Transverse colon (tissue), 4 donors: ENCODE measurements at places on chromosomes 5 and 9. TPM values are rescaled to one million over a fixed set of nuclear protein-coding genes. Genes with fewer than 3 reads are reported as not detected.

DNA sequence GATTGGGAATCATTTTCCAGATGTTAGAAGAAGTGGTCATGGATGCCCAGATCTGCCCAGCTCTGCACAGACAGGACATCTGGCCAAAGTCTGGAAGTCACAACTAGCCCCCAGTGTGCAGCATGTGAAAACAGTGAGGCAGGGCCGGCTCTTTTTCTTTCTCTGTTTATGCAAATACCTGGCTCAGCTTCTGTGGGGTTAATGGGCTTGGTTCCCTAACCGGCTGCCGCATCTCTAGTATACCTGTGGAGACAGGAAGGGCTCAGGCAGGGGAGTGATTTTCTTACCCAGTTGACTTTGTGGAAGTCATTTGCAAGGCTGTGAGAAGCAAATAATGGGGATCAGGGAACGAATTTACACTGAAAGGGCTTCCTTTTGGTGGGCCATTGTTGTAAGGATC, 254.8 kb upstream of the PANK3 start:
- no peak for DNase-seq

DNA sequence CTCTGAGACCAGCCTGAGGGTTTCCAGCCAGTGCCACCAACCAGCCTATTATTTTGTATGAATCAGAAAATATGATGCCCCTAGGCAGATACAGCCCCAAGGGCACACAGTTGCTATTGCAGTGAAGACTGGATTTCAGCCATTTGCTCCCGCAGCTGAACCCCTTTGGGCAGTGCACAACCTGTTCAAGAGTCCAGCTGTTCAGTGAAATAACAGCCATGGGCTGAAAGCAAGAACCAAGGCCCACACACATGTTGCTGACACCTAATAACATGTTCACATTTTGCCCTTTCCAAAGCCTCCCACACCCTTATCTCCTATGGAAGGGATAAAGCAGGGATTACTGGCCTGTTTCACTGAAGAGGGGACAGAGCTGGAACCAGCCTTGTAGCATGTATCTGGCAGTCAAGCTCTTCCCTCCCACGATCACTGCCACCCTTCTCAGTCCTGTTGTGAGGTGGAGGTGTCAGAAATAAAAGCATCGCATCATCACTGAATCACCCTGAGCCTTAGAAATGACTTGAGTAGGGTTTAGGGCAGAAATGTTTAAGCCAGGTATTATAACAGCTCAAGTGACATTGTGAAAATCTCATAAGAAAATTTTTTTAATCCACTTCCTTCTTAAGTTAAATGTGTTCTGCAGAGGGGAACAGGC, 137.1 kb upstream of the FSTL4 start:
- DNase-seq: no peak

DNA sequence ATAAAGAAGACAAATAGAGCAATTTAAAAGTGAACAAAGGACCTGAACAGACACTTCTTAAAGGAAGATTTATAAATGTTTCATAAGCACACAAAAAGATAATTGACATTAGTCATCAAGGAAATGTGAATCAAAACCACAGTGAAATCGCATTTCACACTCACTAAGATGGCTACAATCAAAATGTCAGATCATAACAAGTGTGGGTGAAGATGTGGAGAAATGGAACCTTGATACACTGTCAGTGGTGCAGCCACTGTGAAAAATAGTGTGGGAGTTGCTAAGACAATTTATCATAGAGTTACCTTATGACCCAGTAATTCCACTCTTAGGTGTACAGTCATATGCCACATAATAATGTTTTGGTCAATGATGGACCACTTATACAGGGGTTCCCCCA, 54.5 kb upstream of the HTR4 start:
- DNase-seq: no peak

- no peak for DNase-seq
These were observed 8.3 kb downstream of the UBE2D2 start for GRCh38 chr5:139569270-139569955.

GRCh38 chr9:87406543-87407166, 91.0 kb upstream of the DAPK1 start:
- DNase-seq: no peak

- DNase-seq: no peak
These were observed 303.5 kb downstream of the IRX1 start for GRCh38 chr5:3899093-3899492.

DNA sequence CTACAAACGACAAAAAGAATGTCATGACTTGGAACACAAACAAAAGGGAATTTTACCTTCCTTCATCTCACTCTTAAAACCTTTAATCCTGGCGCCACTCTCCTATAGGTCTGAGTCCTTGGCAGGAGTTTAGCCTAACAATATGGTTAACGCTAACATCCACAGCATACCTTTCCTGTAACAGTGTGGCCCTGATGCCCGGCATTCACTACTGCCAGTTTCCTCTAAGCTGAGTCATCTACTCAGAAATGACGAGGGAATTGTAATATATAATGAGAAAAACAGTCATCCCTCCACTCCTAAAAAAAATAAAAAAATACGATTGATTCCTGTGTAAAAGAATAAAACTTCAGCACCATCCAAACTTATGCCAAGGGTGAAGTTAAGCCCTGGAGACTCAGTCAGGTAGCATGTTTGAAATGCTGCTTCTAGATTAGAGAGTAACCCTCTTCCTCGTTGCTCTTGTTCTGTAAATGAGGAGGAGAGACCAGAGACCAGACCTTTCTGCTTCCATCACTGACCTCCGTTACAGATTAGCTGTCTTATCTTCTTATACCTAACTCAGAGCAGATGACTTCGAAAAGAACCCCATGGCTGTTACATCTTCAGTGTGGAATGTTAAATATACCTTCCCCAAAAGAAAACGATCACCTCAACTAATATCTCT, 37.4 kb downstream of the CCDC125 start:
- DNase-seq: no peak

The EGFLAM gene
- 1.9 TPM for total RNA-seq

The NTNG2 gene
- total RNA-seq: not detected

The ADRB2 gene
- 2.2 TPM for total RNA-seq
